ENCODE measurements at places on chromosomes 16 and 17. TPM values are rescaled to one million over a fixed set of nuclear protein-coding genes. Genes with fewer than 3 reads are reported as not detected.

Gene ADAD2
- total RNA-seq, result not detected

Gene BICDL2
- not detected for total RNA-seq

Gene IRX6
- total RNA-seq, result not detected

Gene KIF2B
- total RNA-seq, result not detected

Gene TMEM238L
- total RNA-seq, result not detected

Gene CALB2
- total RNA-seq, result not detected

Gene KRTAP16-1
- total RNA-seq, result not detected

Gene BIRC5
- 99.5 TPM for total RNA-seq

Gene RCVRN
- not detected for total RNA-seq

Gene ACSM3
- 3.2 TPM for total RNA-seq

Gene ASB16
- total RNA-seq, result not detected

Gene SPHK1
- 34.3 TPM for total RNA-seq

Gene BRIP1
- total RNA-seq, result 3.2 TPM

Gene TEX14
- not detected for total RNA-seq

Gene CFAP97D1
- not detected for total RNA-seq

Gene RHBDL3
- total RNA-seq, result under 0.01 TPM

Gene TBC1D26
- not detected for total RNA-seq

Gene VTN
- total RNA-seq, result 0.29 TPM

Gene HBA1
- not detected for total RNA-seq

Gene PDE6G
- total RNA-seq, result 3.2 TPM

Gene RPRML
- not detected for total RNA-seq

Gene DNAH17
- total RNA-seq, result not detected

Gene AMZ2
- total RNA-seq, result 129 TPM

Gene NEK8
- 34.3 TPM for total RNA-seq

Gene LRRC45
- 20.4 TPM for total RNA-seq

Gene MPP2
- 0.58 TPM for total RNA-seq

Gene RRAD
- total RNA-seq, result 10.6 TPM

Gene C17orf58
- 12.8 TPM for total RNA-seq

Gene PIGL
- 11.0 TPM for total RNA-seq

Gene AXIN2
- under 0.01 TPM for total RNA-seq

Gene PRR35
- total RNA-seq, result not detected

Gene ZNF646
- total RNA-seq, result 6.9 TPM

Gene RNF222
- not detected for total RNA-seq

Gene KRT27
- not detected for total RNA-seq

Gene MMP25
- total RNA-seq, result not detected

Gene NPIPB2
- total RNA-seq, result not detected

Gene NXPH3
- 3.0 TPM for total RNA-seq

Gene FUS
- 52.8 TPM for total RNA-seq

Gene GGT6
- not detected for total RNA-seq

Gene CPHXL2
- not detected for total RNA-seq

Gene MGAT5B
- under 0.01 TPM for total RNA-seq

Gene KCNAB3
- 1.2 TPM for total RNA-seq

Gene HEATR3
- 13.3 TPM for total RNA-seq

Gene ST6GALNAC1
- total RNA-seq, result not detected

Gene PDIA2
- not detected for total RNA-seq

Gene WWP2
- total RNA-seq, result 30.3 TPM

Gene AARSD1
- 25.4 TPM for total RNA-seq

Gene SMPD3
- 0.58 TPM for total RNA-seq

Gene SLC22A31
- 0.58 TPM for total RNA-seq

Gene SDK2
- under 0.01 TPM for total RNA-seq
